HS-27A (cell line): ENCODE measurements at places on chromosomes 3 and 15.

GRCh38 chr3:53242155-53242554 is 13.7 kb downstream of the TKT start:
- DNase-seq: no peak

GRCh38 chr3:146575636-146576035 is 29.5 kb downstream of the PLSCR5 start:
- DNase-seq: no peak

DNA sequence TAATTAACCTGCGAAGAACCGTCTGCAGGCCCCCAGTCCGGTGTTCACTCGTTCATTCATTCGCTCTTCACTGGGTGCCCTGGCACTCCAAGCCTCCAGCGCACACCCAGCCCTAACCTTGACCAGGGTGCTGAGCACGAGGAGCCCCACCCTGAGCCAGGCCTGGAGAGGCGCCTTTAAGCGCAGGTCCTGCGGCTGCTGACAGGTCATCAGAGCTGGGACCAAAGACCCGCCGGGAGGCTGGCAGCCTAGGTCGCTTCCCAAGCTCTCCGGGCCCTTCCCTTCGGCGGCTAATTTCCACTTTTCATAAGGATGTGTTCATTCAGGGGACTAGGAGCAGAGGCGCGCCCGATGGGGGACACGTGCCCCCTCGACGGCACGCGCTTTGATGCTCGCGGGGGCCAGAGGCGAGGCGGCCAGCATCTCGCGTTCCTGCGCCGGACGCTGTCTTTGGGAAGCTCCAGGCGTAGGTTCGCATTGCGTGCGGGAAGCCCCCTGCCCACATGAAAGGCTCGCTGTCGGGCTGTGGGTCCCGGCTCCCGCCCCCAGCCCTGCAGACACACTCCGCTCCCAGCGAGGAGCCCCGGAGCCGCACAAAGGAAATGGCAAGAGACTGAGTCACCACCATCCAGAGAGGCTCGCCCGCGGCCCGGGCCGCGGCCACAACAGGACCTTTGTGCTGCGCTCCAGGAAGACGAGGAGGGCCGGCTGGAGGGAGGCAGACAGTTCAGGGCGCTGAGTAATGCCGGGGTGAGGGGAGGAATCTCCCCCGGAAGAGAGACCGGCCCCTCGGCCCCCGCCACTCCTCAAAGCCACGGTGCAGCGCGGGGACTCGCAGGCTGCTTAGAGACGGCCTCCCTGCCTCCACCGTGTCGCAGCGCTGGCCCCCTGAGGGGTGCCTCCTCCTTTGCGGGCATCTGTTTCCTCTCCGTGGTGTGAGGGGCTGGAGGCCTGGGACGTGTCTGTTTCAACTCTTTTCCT is 266.4 kb upstream of the HES1 start:
- DNase-seq: peak; percentile 67

DNA sequence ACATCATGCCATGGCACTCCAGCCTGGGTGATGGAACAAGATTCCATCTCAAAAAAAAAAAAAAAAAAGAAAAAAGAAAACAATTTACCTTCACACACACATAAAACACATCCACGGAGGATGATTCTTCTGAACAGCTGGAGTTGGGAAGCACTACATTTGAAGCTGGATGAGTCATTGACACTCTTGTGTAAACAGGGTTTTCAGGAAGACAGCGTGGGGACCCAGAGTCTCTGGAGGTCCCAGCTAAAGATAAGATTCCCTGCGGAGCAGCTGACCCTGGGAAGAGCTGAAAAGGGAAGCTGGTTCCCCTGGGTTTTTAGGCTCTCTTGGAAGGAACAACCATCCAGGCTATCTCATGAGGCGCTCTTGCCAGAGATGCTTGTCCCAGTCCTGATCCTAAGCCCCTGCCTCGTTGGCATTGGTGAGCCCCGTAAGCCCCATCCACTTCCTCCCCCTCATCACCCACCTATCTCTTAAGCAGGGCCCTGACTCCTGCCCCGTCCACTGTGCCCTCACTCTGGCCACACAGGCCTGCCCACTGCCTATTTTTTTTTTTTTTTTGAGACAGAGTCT is 32.0 kb upstream of the FURIN start:
- DNase-seq: no peak

DNA sequence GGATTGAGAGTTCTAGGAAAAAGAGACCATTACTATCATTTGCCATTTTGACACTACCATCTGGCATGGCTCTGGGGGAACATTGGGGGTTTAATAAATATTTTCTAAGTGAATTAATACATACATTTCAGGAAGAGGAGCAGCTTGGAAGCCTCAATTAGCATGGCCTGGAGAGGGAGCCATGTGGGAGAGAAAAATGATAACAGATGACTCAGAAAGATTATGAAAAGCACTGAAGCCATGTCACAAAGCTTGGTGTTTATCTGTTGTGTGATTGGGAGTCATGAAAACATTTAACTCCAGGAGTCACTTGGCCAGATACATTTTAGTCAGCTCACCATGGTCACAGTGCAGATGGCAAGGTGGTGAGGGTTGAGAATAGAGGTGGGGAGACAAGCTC is 121.0 kb downstream of the SSR3 start:
- DNase-seq: no peak

DNA sequence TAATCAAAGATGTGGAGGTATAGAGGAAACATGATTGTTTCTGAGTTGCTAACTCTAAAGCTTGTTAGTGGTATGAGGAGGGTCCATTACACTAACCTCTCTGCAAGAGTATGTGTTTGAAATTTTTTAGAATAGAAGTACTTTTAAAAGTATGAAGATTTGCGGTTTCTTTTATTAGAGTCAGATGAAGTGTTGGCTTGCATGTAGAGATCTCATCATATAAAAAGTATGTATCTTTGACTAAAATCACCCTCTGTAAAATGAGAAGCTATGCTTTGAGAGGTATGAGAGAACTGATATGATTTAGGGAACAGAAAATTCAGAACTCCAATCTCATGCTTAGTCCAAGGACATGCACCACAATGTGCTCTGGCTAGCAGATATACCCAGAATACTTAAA is 140.4 kb upstream of the MBNL1 start:
- no peak for DNase-seq

DNA sequence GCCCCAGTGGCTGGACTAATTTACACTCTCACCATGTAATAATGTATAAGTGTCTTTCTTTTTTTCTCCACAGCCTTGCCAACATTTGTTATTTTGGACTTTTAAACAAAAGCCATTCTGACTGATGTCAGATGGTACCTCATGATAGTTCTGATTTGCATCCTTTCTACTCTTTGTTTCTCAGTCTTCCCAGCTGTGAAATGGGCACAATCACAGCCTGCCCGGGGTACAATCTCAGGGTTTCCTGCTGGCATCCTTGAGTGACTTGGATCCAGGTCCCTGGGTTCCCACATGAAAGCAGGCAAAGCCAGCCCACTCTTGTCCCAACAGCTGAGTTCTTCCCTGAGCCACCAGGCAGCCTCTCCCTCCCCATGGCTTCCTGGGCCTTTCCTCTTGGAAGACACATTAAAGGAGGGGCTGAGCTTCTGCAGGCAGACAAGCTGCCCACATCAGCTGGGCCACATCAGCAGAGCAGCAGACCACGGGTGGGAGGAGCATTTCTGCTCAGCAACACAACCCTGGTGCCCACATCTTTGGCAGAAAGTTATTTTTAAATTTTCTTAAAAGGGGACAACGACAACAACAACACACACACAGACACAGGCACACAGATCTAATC is 82.0 kb downstream of the MYLK start:
- no peak for DNase-seq

DNA sequence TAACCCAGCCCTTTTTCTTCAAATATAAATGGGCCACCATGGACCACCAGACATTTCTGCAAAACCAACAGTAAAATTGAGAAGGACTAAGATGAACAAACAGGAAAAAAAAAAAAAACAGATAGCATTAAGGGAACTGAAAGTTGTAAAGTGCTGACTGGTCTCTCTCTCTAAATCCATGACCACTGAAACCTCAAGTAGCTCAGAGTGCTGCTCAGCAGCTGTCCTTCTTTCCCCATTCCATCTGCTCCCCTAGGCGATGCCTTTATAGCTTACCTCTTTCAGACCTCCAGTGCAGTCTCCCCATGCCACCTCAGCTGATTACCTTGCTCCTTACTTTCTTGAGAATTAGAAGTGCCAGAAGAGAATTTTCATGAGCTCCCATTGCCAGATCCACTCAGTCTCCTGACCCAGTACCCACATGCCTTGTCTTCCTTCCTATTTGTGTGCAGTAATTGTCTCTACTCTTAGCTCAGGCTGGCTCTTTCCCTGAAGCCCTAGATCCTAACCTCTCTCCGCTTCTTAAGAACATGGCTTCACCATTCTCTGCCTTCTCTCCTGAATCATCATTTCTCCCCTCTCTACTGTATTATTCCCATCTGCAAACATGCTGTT is 23.9 kb upstream of the XIRP1 start:
- DNase-seq: no peak

DNA sequence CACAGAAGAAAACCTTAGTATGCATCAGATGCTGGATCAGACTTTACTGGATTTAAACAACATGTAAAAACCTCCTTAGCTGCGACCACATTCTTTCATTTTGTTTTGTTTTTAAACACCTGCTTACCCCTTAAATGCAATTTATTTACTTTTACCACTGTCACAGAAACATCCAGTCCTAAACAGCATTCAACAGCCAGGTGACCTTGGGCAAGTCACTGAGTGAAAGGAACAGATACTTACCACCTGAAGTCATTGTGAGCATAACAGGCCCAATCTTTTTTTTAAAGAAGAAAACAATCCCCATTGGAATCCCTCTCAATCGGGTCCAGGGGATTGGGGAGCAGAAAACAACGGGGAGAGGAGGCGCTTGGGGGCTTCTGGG is 390 bp downstream of the STARD5 start:
- no peak for DNase-seq

DNA sequence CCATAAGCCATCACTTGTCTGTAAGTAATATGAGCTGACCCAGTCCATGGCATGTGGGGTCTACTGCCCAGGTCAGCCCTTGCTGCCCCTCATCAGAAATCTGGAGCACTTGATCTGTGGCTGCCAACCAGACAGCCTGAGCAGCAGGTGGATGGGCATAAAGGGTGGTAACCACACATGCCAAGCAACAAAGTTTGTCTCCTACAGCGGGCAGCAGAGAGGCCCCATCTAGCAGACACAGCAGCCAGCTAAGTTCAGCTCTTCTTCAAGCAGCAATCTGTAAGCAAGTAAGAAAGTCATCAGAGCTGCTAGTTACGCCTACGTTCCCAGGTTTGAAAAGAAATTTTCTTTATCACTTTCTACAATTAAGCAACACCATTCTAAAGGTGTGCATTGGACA is 27.9 kb downstream of the CHCHD4 start:
- DNase-seq: no peak

GRCh38 chr3:141578202-141578973 is 91.6 kb downstream of the RASA2 start:
- no peak for DNase-seq

DNA sequence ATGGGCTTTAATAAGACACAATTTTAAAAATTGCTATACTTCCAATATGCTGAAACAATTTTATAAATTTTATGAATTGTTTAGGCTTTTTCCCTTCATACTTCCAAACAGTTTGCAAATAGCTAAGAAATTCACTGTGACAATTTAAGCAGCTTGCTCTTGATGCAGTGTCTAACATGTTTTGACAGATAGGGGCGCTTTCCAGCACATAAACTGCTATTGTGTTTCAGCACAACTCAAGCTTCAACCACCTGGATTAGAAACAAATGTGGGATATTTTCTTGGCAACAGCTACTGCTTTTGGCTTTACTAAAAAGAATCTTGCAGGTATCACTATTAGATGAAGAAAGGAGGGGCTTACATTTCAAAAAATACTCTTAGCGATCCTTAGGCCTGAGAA is 565.8 kb upstream of the DPPA4 start:
- DNase-seq: no peak

GRCh38 chr15:44015545-44016305 is 179.3 kb downstream of the FRMD5 start:
- DNase-seq: no peak

DNA sequence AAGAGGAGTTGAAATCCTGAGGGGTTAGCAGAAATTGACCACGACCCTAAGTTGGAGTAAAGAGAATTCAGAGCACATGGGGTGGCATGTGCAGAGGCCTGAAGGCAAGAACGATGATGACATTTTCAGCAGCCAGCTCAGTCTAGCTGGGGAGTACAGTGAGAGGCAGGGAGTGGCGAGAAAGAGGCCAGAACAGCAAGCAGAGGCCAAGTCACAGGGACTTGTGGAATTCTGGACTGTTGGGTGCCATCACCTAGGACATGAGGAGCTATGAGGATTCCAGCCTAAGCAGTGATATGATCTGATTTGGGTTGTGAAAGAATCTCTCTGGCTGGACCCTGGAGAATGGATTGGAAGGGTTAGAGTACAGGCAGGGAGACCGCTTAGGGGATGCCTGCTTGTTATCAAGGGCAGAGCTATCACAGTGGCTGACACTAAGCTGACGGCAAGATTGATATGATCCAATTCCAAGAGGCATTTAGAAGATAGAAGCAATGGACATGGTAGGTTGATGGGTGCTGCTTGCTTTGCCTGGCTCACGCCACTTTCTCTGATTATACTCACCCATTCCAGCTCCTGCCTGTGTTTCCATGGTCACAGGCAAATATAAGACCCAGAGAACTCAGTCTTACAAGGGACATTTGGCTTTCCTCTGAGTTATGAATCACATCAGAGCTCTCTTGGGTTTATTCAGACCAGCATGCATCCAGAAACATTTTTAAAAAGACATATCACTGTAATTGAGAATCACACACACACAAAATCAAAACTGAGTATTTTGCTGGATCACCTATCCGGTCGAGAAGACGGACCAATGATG is 66.4 kb downstream of the LRTM1 start:
- no peak for DNase-seq

DNA sequence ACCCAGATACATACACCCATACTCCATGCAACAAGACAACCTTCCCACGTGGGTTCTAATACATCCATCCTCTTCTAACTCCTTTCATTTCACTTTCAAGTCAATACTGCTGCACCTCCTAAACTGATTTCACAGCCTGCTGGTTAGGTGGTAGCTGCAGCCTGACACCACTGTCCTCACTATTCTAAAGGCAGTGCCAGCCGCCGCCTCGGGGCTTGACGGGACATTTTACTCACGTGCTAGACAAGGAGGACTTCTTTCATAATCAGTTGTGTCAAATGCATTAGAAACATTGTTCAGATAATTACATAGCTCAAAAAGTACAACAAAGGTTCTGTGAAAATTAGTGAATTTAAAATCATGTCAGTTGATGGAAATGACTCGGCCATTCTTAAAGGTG is 6.3 kb downstream of the UROC1 start:
- no peak for DNase-seq
